Fibroblast of mammary gland (primary cell): ENCODE measurements at places on chromosomes 13 and 19.
A peak's percentile ranks its signal among the peaks of the same experiment; 100 is the strongest.

GRCh38 chr19:46624958-46625661, at the start of gene PTGIR:
PTGIR (minus strand) TSS chr19:46625089; CDS start chr19:46624225, 864 bp downstream.
- DNase-seq = peak; percentile 79

DNA sequence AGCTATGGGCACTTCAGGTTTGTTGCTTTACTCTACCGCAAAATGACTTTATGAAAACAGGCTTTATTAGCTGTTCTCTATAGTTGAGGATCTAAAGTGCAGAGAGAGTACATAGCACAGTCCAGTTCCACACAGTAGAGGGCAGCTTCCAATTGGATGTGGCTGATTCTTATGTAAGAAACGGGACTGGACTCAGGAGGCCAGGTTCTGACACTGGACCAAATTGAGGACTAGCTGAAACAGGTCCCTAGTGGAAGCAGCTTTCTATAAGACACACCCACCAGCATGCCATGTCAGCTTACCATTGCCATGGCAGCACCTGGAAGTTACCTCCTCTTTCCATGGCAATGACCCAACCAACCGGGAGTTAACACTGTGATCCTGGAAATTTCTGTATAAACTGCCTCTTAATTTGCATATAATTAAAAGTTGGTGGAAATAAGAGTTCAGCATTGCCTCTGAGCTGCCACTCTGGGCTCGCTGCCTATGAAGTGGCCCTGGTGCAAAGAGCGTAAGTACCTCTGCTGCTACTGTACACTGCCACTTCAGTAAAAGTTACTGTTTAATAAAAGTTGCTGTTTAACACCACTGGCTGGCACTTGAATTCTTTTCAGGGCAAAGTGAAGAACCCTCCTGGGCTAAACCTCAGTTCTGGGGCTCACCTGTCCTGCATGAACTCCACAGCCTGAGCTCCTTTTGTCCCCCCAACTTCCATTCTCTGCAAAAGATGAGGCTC, 211.9 kb upstream of the SLC10A2 start:
- no peak for DNase-seq

DNA sequence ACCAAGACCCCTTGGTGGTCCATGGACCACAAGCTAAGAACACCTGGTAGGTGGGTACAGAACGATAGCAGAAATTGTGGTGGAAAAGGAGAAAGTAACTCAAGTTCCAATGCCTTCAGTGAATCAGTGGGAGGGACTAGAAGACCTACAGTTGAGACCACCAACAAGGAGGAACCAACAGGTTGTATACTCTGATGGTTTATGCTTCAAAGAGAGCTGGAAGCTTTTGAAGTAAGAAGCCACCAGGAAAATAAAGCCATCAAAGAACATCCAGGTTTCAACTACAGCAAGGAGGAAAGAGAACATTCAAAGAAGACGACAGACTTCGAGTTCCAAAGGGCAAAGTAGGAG, 42.4 kb downstream of the DIAPH3 start:
- no peak for DNase-seq

GRCh38 chr13:50152655-50153309, 137.5 kb downstream of the KCNRG start:
- DNase-seq = no peak

DNA sequence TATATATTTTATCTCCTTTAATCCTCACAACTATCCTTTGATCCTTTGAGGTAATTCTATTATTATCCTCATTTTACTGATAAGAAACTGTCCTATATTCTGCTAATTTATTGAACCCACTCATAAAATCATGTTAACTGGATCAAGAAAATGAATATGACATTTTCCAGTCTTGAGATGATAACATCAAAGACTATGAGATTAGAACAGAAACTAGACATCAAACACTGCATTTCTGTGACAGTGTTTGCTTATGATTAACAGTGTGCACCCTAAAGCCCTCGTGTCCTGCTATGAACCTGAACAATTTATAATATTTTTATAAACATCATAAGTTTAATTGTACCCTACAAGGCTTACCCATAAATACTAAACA, 96.3 kb downstream of the TBC1D4 start:
- DNase-seq = no peak

- DNase-seq = peak; percentile 89
These were observed 77.4 kb upstream of the LRCH1 start for GRCh38 chr13:46475541-46475991.

DNA sequence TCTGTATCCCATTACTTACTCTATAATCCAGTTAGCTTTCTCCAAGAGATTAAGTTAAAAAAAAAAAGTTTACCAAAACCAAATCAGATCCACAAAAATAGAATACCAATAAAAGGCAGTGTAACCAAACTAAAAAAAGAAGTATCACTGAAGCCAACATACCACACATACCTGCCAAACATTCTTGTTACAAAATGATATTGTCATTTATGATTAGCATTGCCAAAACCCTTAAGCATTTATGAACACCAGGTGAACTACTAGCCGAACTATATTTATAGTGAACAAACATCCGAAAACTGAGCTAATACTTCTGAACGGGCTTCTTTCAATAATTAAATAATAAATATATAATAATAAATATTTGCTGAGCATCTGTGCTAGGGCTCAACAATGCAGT, 59.1 kb upstream of the EEF1AKMT1 start:
- no peak for DNase-seq

- peak; percentile 38 for DNase-seq
These were observed 89.7 kb upstream of the MCF2L start for GRCh38 chr13:112879283-112879833.

DNA sequence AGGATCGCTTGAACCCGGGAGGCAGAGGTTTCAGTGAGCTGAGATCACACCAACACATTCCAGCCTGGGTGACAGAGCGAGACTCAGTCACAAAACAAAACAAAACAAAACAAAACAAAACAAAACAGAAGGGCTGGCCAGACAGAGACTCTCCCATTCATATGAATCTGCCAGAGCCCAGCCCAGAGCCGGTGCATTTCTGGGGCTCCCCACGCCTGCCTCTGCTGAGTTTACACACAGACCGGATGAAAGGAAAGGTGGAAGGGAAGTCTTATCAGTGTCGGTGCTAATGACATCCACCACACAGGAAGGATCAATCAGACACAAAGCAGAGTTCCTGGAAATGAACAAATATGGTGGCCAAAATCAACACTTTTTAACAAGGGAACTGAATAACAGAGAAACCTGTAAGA, 6.8 kb downstream of the TRAPPC6A start:
- DNase-seq = no peak

- no peak for DNase-seq
These were observed 2638.7 kb upstream of the PCDH20 start for GRCh38 chr13:64054321-64054720.

- peak; percentile 45 for DNase-seq
These were observed 12.2 kb downstream of the RHPN2 start for GRCh38 chr19:33052352-33052972.

GRCh38 chr13:104414181-104414580, 1348.0 kb upstream of the SLC10A2 start:
- DNase-seq = no peak

DNA sequence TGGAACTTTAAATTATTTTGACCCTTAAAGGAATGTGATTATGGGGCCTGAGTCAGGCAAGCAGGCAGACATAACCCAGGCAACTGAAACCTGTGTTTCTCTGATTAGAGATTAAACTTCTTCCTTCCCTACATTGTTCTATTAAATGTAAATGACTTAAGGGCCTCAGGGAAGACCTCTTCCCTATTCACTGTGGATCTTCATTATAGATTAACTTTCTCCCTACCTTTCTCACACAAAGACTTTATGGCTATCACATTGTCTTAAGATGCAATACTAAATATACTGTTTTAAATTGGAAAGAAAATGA, 8.8 kb upstream of the METTL21C start:
- DNase-seq = no peak

- DNase-seq = no peak
These were observed 954.1 kb downstream of the UQCRFS1 start for GRCh38 chr19:28258829-28259228.

GRCh38 chr19:33686687-33687480, 65.1 kb downstream of the CHST8 start:
- no peak for DNase-seq

DNA sequence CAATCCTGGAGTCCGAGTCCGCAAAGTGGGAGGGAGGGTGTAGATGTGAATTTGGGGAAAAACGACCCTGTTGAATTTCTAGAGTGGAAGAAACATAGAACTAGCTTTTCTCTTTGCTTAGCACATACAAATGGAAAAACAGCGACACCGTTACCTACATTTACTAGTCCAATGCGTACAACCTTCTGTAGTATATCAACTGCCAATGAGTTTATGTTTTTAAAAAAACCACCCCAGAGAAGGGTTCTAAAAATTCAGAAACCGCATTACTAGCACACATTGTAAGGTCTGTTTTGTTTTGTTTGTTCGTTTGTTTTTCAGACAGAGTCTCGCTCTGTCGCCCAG, 332 bp upstream of the SUPT20H start:
- DNase-seq = no peak

DNA sequence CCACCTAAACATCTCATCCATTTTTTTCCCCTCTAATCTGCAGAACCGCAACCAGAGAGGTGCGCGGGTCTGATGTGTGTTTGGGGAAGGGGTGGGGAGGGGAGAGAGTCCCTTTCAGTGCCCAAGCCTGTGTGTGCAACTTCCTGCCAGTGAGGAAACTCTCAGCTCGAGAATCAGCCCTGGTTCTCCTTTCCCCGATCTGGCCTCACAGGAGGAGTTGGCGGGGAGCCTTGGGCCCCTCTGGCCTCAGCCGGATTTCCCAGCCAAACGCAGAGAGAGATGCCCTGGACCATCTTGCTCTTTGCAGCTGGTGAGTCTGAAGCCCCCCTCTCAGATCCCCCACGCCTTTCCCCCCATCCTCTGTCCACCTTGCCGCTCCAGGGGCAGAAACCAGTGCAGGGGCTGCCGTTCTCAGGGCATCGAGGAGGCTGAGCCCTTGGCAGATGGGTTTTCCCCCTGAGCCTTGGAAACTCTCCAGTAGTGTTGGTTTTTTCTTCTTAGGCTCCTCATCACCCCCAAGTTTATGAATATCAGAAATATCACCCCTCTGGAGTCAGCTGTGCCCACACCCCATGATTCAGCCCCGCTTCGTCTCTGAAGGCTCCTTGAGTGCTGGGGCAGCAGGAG, at the start of gene C19orf38:
Gene C19orf38, plus strand, starts transcription at position 186 of the 627 bp plus-strand sequence. Its CDS starts 94 bp downstream, at position 280.
- no peak for DNase-seq

GRCh38 chr19:15223649-15224361, 8.4 kb downstream of the EPHX3 start:
- peak; percentile 29 for DNase-seq

DNA sequence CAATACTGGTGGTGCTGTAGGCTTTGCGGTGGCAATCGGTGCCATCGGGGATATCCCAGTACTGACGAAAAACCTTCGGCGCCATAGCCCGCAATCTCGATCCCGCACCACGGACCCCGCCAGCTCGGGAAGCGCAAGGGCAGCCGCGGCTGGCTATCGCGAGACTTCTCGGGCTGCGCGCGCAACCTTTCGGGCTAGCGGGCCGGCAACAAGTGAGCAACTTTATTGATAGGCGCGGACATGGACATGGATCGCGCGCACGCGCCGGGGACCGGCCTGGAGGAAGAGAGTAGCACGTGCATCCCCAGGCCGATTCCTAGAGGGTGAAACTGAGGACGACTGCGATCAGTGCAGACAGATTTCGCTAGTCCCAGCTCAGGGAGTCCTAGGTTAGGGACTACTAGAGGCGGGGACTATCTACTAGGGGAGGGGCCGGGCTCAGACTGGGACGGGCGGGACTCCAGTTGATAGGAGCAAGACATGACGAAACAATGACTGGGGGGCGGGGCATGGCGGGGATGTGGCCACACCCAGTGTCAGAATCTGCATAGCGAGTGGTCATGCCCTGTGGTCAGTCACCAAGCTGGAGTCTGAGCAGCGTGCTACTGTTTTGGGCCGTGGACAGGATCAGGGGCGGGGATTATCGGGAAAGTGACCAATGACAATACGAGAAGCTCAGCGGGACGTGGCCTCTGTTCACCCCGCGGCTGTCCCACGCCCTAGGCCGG, at the start of gene NDUFA11:
Gene NDUFA11, minus strand, starts transcription at position 167 of the 728 bp plus-strand sequence. Its CDS starts 82 bp downstream, at position 85.
- DNase-seq = no peak

DNA sequence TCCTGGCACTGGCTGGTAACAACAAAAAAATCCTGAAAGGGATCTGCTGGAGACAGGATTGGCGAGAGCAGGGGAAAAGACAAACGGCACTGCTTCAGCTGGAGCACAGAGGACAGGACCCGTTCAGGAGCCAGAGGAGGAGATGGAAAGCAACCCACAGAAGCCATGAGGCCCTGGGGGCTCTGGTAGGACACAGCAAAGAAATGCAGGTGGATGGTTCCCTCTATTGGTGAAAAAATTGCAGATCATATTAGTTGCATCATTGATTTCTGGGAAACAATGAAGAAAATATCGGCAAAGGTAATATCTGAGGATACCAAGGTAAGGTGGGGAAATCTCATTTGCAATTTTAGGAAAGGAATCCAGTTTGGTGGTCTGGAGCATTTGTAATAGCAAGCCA, 25.7 kb upstream of the TPP2 start:
- DNase-seq = no peak

DNA sequence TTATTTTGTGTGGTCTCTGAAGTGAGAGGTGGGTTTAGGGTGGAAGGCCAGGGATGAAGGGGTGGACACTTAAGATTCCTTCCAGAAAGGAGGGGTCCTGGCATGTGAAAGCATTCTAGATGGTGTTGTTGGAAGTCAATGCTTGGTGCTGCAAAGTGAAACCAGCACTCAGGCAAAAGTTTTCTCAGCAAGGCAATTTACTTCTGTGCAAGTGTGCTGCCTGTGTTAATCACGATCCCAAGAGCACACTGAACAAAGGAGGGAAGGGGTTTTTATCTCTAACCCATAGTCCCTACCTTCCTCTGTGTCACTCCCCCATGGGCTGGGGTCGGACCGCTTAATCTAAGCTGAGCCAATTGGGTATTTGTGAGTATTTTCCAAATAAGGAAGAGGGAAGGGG, 1.3 kb downstream of the ZNF134 start:
- no peak for DNase-seq

- DNase-seq = no peak
These were observed 489.2 kb upstream of the ARGLU1 start for GRCh38 chr13:107057028-107057631.

GRCh38 chr13:98493042-98493712, 83.7 kb downstream of the STK24 start:
- no peak for DNase-seq

GRCh38 chr13:79987323-79987722, 353.6 kb downstream of the SPRY2 start:
- DNase-seq = peak; percentile 69

DNA sequence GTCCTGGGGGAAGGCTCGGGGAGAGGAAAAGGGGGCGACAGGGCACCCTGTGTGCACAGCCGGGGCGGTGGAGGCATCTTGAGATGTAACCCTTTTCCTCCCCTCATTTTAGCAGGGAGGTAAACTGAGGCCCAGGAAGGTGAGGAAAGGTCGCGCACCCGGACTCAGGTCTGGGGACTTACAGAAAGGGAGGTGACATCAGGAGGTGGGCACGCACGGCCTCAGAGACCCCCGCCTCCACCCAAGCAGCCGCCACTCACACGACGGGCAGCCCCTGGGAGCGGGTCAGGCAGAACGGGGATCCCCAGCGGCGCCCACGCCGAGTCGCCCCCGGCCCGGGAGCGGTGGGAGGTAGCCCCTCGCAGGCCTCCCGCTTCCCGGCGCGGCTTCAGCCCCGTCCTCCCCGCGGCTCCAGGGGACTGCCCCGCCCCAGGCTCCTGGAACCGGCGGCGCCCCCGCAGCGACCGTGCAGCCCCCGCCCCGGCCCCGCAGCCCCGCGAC, 477 bp downstream of the PIP5K1C start:
- no peak for DNase-seq

GRCh38 chr19:47603706-47604565, 5.0 kb upstream of the BICRA start:
- no peak for DNase-seq
